ENCODE measurements at places on chromosomes 4 and X. TPM values are rescaled to one million over a fixed set of nuclear protein-coding genes. Genes with fewer than 3 reads are reported as not detected.

PAGE4 gene
- not detected for total RNA-seq

GAGE12C gene
- total RNA-seq, result not detected

HTT gene
- 67.5 TPM for total RNA-seq

PAGE5 gene
- total RNA-seq, result not detected

VCX2 gene
- not detected for total RNA-seq

RHOXF1 gene
- total RNA-seq, result not detected

POU3F4 gene
- 0.14 TPM for total RNA-seq

ADH1B gene
- total RNA-seq, result 179 TPM

USP27X gene
- total RNA-seq, result 4.5 TPM

FAM193A gene
- 28.6 TPM for total RNA-seq

NEXMIF gene
- 1.7 TPM for total RNA-seq

PCDH19 gene
- 2.0 TPM for total RNA-seq

SUPT20HL2 gene
- not detected for total RNA-seq

OPHN1 gene
- total RNA-seq, result 7.6 TPM

LUZP4 gene
- total RNA-seq, result not detected

PRRG3 gene
- total RNA-seq, result 0.22 TPM

DLG3 gene
- total RNA-seq, result 72.8 TPM

POU4F2 gene
- not detected for total RNA-seq

CYLC1 gene
- not detected for total RNA-seq

CHRDL1 gene
- total RNA-seq, result 101 TPM

BRS3 gene
- total RNA-seq, result not detected

NUP54 gene
- total RNA-seq, result 32.1 TPM

ARHGAP36 gene
- 0.96 TPM for total RNA-seq

SPANXA1 gene
- not detected for total RNA-seq

GSX2 gene
- not detected for total RNA-seq

MAGEE2 gene
- total RNA-seq, result not detected

IL2 gene
- total RNA-seq, result not detected

EPGN gene
- not detected for total RNA-seq

AFF2 gene
- not detected for total RNA-seq

PDZD4 gene
- 24.2 TPM for total RNA-seq

AKAP4 gene
- total RNA-seq, result not detected

All from mucosa of descending colon (tissue), 3 donors.